Activated naive CD8-positive, alpha-beta T cell treated with anti-CD3 and anti-CD28 coated beads, Interleukin-2, amount 10 ng/mL, durations not matched to agents 7 days and 5 days (primary cell): ENCODE measurements at places on chromosomes 7 and 10. TPM values are rescaled to one million over a fixed set of nuclear protein-coding genes. Genes with fewer than 3 reads are reported as not detected.

TMEM176A gene
- total RNA-seq = 0.54 TPM

CYP3A7 gene
- total RNA-seq = not detected

TLL2 gene
- not detected for total RNA-seq

INTS15 gene
- total RNA-seq = 42.8 TPM
